Kidney epithelial cell (primary cell): ENCODE measurements at places on chromosomes 3 and 15. TPM values are rescaled to one million over a fixed set of nuclear protein-coding genes. Genes with fewer than 3 reads are reported as not detected.

Gene GREM1
- 62.0 and 68.4 TPM in 2 replicates for total RNA-seq

Gene CIB2
- total RNA-seq = 16.3 and 21.4 TPM in 2 replicates

Gene DNASE1L3
- not detected in 2 replicates for total RNA-seq

Gene BDH1
- 14.1 and 17.0 TPM in 2 replicates for total RNA-seq

Gene GRIP2
- not detected in 2 replicates for total RNA-seq

Gene PDE8A
- 26.7 and 31.5 TPM in 2 replicates for total RNA-seq

Gene VILL
- 7.8 and 11.6 TPM in 2 replicates for total RNA-seq

Gene PYGO1
- 6.8 and 10.3 TPM in 2 replicates for total RNA-seq

Gene LCTL
- 0.68 TPM in 1 of 2 replicates, not detected in the other for total RNA-seq

Gene CNTN6
- 0.34 and 0.38 TPM in 2 replicates for total RNA-seq

Gene KNG1
- total RNA-seq = not detected in 2 replicates
